ENCODE measurements at places on chromosomes 6 and 20.

GRCh38 chr6:137767911-137768690 lies 99.0 kb upstream of the TNFAIP3 start:
- DNase-seq = no peak

DNA sequence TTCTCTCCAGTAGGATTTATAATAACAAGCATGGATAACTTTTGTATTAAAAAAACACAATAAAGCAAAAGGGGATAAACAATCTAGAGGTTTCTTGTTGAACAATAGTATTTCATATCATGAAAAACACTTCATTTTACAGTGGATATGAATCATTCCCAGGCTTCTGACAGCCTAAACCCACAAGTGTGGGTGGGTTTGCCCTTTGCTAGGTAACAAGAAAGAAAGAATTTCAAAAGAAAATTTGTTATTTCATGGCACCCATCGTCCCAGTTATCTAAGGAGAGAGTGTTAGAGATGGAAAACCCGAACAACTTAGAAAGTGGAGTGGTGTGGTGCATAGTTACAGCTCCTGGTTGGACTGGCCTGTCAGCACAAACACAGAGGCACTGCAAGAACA lies 76.1 kb upstream of the GPR6 start:
- DNase-seq = no peak

- DNase-seq = no peak
Observed at GRCh38 chr6:157075549-157076450, 247.5 kb downstream of the TMEM242 start.

DNA sequence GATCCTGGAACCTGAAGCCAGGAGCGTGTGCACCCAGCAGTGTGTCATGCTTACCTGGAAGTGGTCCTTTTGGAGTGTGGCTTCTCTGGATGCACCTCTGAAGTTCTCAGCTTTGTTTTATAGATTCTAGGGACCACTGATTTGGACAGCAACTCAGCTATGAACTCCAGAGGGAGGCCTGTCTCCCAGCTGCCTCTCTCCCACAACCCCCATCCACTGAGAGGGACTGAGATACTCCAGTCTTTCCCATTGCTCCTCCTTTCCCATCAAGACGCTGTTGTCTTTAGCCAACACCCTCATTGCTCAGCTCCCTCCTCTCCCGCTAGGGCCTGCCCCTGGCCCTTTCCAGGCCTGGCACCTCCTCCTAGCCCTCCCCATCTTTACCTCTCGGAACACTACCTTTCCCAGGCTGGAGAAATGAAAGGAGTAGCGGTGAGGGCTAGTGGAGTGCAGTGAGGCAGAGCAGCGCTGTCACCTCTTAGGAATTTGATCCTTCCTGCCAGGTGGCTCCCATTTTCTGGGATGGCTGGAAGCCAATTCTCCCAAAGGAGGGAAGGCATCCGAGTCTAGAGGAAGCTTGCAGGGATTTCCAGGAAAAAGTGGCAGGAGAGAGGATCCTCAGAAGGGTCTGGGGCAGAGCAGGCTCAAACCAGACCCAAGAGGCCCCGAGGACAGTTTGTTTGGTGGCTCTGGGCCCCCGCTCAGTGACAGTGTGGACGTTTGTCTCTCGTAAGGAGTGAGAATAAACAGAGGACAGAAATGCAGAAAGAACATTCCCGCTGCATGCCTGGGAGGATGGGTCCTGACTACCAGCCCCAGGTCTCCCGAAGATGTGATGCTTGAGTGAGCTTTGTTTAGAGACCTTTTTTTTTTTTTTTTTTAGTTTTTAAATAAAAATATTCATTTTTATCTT lies at the start of gene LRRN4:
Gene LRRN4 (minus strand): TSS at position 285 of the 913 bp plus-strand sequence. CDS start 1,261 bp downstream, outside the sequence.
- no peak for DNase-seq

DNA sequence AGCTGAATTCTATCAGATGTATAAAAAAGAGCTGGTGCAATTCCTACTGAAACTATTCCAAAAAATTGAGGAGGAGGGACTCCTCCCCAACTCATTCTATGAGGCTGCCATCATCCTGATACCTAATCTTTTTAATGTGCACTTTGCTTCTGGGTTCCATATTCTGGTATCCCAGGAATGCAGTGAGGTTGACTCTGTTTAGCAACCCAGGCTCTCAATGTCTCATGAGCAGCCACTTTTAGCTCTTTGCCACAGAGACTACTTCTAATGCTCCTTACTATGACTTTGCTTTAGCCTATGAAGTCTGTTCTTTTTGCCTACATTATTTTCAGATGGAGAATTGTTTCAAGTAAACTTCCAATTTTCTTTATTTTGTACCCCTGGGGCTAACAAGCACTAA lies 185.5 kb upstream of the NRSN1 start:
- no peak for DNase-seq

GRCh38 chr6:63058601-63059000 lies 152.7 kb upstream of the FKBP1C start:
- no peak for DNase-seq

GRCh38 chr6:159094444-159095252 lies 49.9 kb upstream of the TAGAP start:
- DNase-seq = no peak

GRCh38 chr20:52054123-52054522 lies 137.5 kb downstream of the ZFP64 start:
- DNase-seq = no peak

- DNase-seq = no peak
Observed at GRCh38 chr6:136059308-136059707, 190.8 kb downstream of the MTFR2 start.

GRCh38 chr20:17225851-17226409 lies 910 bp upstream of the PCSK2 start:
- no peak for DNase-seq

DNA sequence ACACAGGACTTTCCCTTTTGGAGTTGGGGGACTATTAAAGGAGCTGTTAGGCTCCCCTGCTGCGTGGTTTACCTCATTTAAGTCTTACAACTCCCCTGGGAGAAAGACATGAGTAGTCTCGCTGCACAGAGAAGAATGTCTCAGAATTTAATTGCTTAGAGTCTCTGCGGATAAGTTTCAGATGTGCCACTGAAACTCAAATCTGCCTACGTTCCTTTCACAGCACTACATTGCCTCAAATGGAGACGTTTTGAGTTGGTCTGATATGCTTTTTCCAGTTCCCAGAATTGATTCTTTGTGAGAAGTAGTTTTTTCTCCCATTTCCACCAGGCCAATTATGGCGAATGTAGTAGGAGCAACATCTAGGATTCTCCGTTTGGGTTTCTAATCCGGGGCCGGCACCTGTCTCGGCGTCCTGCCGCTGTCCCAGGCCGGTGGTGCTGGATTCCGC lies 532 bp upstream of the SLC35F1 start:
- no peak for DNase-seq

DNA sequence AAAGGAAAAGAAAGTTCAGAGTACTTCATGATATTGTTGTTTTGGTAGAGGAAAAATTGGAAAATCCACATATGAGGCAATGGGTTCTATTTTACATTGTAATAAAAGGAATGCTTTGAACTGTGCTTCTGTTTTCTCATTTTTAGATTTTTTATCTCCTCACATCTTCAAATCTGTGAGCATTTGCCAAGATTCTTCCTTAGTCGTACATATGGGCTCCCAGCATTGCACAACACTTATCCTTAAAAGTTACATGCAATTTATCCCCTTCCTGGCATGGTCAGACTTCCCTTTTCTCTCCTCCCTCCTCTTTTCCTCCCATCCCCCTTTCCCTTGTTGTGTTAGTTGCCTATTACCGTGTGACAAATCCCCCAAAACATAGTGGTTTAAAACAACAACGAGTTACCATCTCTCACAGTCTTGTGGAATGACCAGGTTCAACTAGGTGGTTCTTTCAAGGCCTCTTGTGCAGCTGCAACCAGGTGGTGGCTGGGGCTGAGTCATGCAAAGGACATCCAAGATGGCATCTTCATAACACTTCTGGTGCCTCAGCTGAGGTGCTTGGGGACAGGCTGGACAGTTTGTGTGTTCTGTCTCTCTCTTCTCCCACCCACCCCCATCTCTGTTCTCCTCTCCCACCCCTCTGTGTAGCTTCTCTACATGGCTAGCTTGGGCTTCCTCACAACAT lies 68.7 kb downstream of the TXNDC5 start:
- no peak for DNase-seq

DNA sequence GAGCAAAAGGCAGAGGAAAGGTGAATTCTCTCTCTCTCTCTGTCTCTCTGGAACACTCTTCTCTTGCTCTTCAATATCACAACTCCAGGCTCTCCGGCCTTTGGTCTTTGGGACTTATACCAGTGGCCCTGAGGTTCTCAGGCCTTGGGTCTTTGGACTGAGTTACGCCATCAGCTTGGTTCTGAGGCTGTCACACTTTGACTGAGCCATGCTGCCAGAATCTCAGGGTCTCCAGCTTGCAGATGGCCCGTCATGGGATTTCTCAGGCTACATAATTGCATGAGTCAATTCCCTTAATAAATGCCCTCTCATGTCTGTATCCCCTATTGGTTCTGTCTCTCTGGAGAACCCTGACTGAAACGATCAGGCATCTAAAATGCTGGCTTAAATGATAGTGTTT lies 12.9 kb downstream of the BTN2A1 start:
- DNase-seq = no peak

DNA sequence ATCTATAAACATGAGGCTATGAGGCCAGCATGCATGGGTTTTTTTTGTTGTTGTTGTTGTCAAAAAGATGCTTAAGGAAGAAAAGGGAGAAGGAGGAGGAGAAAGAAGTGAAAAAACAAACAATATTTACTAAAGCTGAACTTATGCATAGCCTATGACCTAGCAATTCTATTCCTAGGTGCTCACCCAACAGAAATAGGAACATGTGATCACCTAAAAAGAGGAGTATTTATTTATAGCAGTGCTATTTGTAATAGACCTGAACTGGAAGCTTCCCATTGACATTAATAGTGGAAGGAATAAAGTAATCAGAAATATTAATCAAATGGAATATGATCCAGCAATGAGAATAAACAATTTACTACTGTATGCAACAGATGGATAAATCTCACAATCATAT lies 156.5 kb upstream of the OLIG3 start:
- no peak for DNase-seq

DNA sequence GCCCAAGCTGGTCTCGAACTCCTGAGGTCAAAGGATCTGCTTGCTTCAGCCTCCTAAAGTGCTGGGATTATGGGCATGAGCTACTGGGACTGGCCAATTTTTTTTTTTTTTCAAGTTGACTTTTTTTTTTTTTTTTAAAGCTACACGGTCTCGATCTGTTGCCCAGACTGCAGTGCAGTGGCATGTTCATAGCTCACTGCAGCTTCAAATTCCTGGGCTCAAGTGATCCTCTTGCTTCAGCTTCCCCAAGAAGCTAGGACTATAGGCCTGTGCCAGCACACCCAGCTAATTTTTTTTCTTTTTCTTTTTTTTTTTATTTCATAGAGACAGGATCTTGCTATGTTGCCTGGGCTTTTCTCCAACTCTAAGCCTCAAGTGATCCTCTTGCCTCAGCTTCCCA lies 59.5 kb downstream of the NCOA3 start:
- DNase-seq = no peak

GRCh38 chr6:132425176-132425575 lies 23.9 kb upstream of the MOXD1 start:
- DNase-seq = no peak

DNA sequence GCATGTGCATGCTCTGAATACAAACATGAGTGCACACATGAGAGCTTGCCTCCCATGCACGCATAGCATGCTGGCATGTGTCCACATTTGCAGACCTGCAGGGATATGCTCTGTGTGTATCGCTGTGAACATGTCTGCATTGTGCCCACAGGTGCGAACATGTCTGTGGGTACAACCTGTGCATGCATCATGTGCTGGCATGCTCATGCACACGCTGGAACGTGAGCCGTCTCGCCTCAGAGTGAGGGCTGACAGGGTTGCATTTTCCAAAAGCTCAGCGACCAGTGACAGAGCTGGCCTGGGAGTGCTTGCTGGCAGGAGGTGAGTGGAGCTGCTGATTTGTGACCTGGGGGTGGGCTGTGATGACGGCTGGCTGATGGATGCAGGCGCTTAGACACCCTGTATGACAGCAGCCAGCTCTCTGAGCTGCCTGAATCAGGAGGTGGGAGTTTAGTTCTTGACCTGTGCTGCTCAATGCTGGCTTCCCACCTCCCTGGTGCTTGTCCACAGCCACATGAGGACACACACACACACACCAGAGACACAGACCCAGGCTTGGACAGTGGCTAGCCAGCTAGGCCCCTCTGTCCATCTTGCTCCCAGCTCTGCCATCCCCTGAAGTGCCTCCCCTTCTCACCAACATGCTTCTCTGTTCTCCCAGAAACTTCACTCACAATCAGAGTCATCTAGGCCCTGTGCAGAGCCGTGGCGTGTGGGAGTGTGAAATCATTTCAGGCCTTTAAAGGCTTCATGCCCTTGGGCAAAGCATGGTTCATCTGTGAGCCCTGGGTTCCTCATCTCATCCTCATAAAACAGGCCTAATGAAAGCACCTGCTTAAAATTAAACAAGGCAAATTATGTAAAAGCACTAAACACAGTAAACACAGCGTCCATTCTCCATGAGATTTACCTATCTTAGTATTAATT lies 51.4 kb downstream of the CD40 start:
- no peak for DNase-seq

DNA sequence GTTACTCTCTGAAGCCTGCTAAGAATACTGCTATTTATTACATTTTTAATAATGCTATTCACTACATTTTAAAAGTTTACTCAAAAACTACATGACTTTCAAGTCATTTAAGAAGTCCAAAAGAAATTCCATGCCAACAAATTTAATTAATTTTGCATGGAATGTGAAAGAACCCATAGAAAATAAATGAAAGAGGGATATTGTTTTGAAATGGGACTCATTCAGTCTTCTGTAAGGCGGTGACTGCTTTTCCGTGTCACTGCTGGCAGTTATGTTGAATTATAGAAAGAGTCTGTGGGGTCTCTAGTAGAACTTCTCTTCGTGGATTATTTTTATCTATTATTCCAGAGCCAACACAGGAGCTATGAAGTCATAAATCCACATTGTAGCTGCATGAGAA lies 211.2 kb downstream of the LAMA2 start:
- no peak for DNase-seq

All from NCI-H1436 treated with DMSO at 0.1 percent for 48 hours (cell line).